Inflammatory macrophage (primary cell): ENCODE measurements at places on chromosomes 1 and 21.

GRCh38 chr1:162632698-162633080 lies 425 bp downstream of the DDR2 start:
- DNase-seq = no peak

GRCh38 chr1:176994931-176995596 lies 169.4 kb downstream of the ASTN1 start:
- DNase-seq = no peak

- DNase-seq = peak; percentile 72
These were observed 26.6 kb upstream of the HPDL start for GRCh38 chr1:45299981-45300668.

GRCh38 chr1:3638676-3639075 lies 11.2 kb downstream of the WRAP73 start:
- DNase-seq = no peak

- DNase-seq = no peak
These were observed 220.4 kb upstream of the CAMK1G start for GRCh38 chr1:209363112-209363511.

GRCh38 chr1:183353597-183353996 lies 64.6 kb downstream of the NMNAT2 start:
- no peak for DNase-seq

- DNase-seq = no peak
These were observed 357.9 kb upstream of the USP24 start for GRCh38 chr1:55572878-55573734.

GRCh38 chr21:25489673-25490072 lies 117.6 kb downstream of the MRPL39 start:
- DNase-seq = no peak

DNA sequence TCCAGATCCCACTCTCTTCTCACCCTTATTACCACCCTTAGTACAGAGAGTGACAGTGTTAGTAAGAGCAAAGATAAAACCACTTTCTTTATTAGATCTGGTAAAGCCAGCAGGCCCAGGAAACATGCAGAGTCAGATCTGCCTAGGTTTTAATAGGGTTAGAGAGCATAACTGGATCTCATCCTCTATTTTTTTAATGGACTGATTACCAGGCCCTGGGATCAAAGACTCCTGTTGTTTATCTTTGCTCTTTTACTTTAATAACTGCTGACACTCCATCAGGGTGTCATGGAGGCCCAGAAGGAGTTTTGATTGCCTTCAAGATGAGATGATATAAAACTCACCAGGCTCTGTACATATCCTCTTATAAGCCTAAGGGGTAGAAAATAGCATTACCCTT lies 45.3 kb upstream of the RGS5 start:
- DNase-seq = no peak

DNA sequence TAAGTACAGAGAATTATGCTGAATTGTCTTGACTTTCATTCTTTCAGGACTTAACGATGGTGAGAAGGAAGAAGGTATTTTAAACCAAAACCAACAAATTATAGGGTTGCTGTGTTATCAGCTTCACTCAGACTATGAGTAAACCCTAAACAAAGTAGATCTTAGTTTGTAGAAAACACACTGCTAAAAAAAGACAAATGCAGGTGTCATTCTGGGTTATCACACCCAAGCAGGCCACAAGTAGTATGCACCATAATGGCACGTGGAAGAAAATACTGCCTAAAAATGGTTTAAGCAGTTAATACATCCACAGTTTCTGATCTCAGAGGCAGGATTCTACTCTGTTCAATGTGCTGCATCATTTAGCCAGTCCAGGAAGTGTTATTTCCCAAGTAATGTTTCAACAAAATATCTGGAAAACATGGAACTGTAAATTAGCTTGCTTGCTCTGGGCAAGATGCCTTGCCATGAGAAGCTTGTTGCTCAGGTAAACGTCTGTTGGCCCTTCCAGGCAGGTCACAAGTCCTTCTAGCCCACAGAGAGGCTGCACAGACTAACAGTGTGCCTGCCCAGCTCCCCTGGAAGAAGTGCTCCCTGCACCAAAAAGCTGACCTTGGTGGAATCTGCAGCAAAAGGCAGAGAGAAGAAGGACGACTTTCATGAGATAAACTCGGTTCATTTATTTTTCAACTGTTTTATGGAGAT lies 4.1 kb downstream of the DIPK1A start:
- no peak for DNase-seq

GRCh38 chr1:66761221-66761620 lies 9.0 kb downstream of the DYNLT5 start:
- peak; percentile 70 for DNase-seq
